Cardiac fibroblast (primary cell): ENCODE measurements at places on chromosomes 2 and 18.
A peak's percentile ranks its signal among the peaks of the same experiment; 100 is the strongest.

- DNase-seq = peak; percentile 78
These were observed 137.4 kb upstream of the ETAA1 start for GRCh38 chr2:67259556-67260342.

GRCh38 chr2:206641226-206641625, 1.1 kb upstream of the FAM237A start:
- DNase-seq = no peak

- DNase-seq = no peak
These were observed 281.2 kb upstream of the LYPD1 start for GRCh38 chr2:132951008-132951714.

GRCh38 chr2:239212121-239212928, 188.5 kb downstream of the HDAC4 start:
- DNase-seq = no peak

DNA sequence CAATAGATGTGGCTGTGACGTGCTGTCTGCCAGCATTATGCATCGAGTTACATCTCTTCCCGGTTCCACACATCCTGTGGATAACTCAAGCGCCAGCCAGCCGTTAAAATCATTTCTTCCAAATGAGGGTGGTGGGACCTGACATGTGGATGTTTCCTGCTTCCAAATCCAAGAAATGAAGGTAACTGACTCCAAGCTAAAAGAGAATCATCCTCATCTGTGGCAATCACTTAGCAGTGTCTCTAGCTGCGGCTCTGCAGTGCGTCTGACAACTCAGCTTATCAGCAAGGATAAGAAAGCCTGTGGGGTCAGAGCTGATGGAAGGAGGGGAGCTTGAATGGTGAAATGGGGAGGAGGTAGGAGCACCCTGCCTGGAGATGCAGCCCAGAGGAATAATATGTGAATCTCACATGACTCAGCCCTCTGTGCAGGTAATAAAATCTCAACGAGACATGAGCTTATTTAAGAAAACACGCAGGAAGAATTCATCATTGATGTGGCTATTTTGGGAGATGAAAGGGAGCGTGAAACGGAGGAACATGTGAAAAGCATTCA, 382.2 kb upstream of the TRIB2 start:
- no peak for DNase-seq
